ENCODE measurements at places on chromosomes 11 and 22.

DNA sequence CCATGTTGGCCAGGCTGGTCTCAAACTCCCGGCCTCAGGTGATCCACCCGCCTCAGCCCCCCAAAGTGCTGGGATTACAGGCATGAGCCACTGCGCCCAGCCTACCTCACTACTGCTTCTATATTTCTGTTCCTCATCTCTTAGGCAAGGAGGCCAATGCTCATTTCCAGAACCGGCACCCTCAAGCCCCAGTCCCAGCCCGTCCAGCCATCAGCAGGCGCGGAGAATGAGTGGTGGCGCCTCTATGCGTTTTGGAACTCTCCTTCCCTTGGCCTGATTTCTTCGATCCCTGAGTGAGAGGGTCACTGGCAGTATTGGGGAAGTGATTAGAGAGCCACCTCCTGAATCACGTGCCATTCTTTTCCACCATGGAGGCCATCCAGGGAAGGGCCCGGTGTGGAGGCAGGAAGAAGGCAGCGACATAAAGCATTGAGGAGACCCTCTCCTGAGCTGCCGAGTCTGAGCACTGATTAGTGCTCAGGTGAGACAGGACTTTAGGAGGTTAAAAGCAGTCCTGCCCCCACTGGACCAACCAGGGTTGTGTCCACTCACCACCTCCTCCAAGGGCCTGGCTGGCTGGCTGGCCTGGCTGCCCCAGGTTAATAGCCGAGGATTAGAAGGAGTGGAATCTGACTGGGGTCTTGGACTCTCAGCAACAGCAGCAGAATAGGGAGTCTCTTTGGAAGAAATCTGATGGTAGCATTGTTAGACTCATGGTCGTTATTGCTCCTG lies 8.7 kb downstream of the GRIK4 start:
- no peak for DNase-seq

GRCh38 chr11:46181843-46182424 lies 60.7 kb upstream of the PHF21A start:
- no peak for DNase-seq

GRCh38 chr22:48719978-48720661 lies 1107.6 kb downstream of the BRD1 start:
- DNase-seq, result no peak

DNA sequence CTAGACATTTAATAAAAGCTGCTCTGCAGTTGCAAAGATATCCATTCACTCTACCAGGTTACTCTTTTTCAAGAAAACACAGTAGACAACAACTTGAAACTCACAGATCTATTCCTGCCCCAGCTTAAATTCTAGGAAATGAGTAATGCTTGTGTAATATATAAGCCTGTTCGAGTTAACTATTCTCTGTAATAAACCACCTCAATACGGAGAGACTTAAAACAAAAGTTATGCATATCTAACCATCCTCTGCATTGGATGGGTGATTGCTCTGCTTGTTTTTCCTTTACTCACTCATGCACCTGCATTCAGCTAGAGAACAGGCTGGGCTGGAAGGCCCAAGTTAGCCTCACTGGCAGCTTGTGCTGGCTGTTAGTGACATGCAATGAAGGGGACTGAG lies 13.3 kb downstream of the LRRC4C start:
- no peak for DNase-seq

DNA sequence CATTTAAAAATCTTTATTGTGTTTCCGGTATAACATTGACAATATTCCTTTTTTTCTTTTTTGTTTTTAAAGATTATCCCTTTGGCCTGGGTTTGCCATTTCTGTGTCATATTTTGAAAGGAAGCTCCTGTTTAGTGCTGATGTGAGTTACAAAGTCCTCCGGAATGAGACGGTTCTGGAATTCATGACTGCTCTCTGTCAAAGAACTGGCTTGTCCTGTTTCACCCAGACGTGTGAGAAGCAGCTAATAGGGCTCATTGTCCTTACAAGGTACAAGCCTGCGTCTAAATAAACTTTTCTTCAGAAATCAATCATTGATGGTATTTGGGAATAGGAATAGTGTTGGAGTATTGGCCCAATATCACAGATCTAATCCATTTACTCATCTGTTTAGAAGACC lies 19.8 kb downstream of the PIWIL4 start:
- DNase-seq, result no peak

DNA sequence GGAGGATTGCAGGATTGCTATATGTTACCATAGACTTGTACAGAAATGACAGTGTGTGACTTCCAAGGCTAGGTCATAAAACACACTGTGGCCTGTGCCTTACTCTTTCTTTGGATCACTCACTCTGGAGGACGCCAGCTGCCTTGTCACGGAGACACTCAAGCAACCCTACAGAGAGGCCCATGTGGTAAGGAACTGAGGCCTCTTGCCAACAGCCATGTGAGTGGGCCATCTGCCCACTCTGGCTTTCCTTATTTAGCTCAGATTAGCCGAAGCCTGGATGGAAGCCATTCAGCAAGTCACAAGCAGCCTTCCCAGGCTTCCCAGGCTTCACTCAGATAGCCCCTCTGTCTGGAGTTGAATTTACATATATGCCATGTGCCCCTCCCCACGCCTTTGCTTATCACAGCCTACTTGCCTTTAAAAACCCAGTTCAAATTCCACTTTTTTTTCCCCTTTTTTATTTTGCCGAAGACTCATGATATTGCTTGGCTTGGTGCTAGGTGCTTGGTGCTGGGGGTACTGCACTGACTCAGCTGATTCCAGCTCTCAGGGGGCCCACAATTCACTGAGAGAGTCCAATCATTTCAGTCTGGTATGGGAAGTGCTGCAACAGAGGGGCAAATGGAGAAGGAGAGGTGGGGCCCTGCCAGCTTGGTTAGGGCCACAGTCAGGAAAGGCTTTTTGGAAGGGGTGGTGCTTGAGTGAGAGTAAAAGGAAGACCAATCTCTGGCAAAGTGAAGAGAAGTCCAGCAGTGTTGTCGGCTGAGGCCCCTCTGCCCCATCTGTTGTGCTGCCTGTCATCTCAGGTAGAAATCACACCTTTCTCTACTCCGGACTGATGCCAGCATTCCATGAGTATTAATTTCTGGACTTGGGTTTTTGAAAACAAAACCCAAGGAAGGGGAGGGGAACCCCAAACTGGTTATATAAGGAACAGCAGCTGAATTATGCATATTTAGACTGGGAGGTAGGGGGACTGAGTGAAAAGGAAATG lies 14.5 kb upstream of the P4HA3 start:
- DNase-seq, result no peak

GRCh38 chr11:43358279-43358800 lies 380 bp upstream of the TTC17 start:
- DNase-seq, result no peak

DNA sequence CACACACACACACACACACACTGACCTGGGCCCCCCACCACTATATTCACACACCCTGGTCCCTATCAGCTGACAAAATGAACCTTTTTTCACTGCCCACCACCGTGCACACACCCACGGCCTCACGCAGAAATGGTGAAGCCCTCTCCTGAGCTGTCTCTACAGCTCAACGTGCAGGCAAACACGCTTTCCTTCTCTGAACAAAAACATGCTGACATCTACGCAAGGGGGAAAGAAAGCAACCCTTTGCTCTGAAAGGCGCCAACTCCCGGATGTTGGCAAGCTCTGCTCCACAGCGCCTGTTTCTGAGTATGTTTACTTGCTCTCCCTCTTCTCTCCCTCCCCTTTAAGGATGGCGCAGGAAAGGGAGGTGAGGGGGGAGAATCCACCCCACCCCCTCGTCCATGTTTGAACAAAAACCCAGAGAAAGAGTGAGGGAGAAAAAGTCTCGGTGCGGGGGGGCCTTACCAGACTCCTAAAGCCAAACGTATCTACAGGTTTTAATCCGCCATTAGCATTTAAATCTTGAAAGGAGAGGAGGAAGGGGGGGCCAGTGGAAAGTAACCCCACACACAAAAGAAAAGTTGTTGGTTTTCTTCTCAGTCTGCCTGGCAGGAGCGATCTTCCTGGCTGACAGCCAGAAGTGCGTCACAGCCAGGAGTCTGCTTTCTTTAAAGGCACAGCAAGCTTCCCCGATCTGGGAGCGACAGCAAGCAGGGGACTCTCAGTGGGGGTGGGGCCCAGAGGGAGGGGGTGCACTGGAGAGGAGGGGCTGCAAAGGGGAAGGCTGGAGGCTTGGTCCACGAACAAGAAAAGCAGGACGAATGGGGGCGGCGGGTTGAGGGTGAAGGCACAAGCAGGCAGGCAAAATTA lies 39.6 kb downstream of the NUMA1 start:
- peak; percentile 97 for DNase-seq

DNA sequence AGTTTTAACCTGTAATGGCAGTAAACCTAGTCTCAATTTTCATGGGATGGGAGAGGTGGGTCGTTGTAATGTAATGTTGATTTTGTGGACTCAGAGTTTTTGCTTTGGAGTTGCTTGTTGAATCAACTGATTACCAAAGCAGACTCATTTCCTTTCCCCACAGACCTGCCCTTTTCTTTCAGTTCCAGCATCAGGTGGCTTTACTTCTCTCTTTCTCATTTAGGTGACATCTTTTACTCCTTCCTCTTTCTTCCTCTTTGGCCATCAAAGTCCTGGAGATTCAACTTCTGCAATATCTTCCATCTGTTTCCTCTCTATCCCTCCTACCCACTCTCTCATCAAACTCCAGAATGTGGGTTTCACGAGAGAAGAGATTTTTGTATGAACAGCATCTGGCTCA lies 313.9 kb downstream of the TMEM135 start:
- no peak for DNase-seq

DNA sequence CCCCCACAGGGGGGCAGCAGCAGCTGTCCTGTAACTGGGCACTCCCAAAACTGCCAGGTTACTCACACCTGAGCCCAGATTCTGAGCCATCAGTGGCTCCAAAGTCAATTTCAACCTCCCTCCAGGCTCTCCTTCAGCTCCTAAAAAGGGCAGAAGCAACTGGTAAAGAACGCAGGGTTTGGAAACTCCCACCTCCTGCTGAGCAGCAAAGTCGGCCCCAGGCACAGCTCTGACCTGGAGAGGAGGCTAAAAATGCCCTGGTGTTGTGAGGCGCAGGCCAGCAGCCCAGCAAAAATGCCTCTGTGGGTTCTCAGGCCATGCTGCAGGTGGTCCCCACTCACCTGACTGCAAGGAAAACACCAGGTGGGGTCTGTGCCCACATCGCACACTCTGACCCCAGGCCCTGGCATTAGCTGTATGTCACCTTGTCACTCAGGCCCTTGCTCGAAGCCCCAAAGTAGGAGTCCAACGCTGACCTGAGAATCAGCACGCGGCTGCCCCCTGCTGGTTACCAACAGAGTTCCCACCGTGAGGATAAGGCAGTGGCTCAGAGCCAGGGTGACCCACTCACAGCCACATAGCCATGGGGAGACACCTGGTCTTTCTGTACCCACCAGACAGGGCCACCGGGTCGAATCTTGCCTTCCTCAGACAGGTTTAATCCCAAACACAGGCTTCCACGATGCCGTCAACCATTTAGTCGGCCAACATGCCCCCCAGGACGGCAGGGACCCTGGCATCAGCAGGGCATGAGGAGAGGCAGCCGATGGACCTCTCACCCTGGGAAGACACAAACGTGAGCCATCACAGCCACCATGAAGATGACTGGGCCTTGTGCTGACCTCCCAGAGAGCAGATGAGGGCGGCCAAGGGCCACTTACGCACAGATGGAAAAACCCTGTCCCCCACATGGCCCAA lies 11.1 kb downstream of the POLR3H start:
- DNase-seq, result peak; percentile 75

- no peak for DNase-seq
Measured at GRCh38 chr11:65766535-65766934, 14.2 kb downstream of the AP5B1 start.

- no peak for DNase-seq
Measured at GRCh38 chr11:133381761-133382130, 150.6 kb downstream of the OPCML start.

GRCh38 chr11:75565916-75566762 lies 4.1 kb downstream of the SERPINH1 start:
- no peak for DNase-seq

GRCh38 chr11:122691549-122692150 lies 36.1 kb downstream of the UBASH3B start:
- no peak for DNase-seq

DNA sequence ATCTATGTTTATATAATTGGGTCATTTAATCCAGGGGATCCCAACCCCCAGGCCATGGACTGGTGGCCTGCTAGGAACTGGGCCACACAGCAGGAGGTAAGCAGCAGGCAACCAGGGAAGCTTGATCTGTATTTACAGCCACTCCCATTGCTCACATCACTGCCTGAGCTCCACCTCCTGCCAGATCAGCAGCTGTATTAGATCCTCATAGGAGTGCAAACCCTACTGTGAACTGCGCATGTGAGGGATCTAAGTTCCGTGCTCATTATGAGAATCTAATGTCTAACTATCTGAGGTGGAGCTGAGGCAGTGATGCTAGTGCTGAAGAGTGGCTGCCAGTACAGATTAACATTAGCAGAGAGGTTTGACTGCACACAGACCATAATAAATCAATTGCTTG lies 32.8 kb downstream of the MS4A2 start:
- DNase-seq, result peak; percentile 61

- no peak for DNase-seq
Measured at GRCh38 chr11:6040874-6041273, 10.3 kb upstream of the OR56A1 start.

DNA sequence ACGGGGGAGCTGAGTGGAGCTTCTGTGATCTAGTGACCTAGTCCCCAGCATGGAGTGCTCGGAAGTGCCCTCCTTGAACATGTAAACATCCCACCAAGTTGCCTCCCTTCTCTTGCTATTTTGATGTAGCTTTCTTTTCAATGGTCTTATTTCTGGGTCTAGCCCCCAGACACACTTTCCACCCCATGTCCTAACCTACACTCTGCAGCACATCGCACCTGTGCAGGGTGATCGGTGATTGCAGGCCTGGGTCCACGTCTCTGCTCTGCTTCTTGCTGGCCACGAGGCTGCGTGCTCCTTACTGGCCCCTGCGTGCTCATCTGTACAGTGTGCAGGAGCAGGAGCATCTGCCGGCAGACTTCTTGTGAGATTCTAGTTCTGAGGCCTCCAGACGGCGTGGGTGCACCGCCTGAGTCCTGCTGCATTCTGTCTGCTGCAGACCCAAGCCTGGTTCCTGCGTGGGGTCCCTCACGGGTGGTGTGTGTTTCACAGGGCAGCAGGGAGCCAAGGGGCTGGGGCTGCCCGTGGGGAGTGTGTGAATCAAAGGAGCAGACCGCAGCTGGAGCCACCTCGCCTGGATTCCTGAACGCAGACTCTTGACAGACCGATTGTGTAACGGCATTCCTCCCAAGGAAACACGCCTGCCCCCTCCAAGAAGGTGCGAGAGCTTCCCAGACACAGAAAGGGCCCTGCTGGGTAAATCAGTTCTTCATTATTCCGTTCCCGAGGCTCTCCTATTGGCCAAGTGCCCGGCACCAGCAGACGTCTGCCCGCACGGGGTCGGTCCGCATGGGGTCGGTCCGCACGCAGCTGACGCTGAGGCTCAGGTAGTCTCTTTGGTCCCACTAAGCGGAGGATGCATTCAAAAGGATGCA lies 44.4 kb upstream of the MYEOV start:
- DNase-seq, result no peak

DNA sequence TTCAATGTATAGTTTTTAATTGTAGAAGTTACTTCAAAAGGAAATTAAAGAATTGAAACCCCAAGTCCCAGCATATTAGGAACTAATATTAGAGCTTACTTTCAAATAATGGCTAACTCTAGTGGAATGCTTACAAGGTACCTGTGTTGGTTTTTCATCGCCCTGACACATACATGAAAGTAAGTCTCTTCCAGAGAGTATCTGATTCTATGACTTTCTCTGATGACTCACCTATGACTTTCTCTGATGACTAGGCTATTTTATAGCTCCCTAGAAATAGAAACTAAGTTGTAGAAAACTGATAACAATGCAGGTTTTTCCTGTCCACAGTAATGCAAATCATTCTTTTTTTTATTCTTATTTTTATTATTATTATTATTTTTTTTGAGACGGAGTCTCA lies 33.6 kb upstream of the MMP7 start:
- DNase-seq, result peak; percentile 86

Data from small intestine (tissue), 16 donors.